ENCODE measurements at places on chromosomes 16 and 17. TPM values are rescaled to one million over a fixed set of nuclear protein-coding genes. Genes with fewer than 3 reads are reported as not detected.

GRCh38 chr16:13697568-13697967 lies 222.4 kb upstream of the ERCC4 start:
- DNase-seq = no peak

- no peak for DNase-seq
Measured at GRCh38 chr16:27340654-27341053, 26.9 kb downstream of the IL4R start.

DNA sequence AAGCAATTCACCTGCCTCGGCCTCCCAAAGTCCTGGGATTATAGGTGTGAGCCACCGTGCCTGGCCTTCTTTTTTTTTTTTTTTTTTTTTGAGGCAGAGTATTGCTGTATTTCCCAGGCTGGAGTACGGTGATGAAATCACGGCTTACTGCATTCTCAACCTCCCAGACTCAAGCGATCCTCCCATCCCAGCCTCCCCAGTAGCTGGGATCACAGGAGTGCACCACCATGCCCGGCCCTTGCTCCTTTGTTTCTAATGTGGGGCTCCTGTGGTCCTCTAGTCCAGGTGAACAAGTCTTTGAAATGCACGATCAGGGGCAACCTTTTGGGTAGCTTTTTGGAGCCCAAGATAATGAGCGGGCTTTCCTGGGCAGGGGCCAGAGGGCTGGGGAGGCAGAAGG lies 23.2 kb downstream of the CMIP start:
- no peak for DNase-seq

- no peak for DNase-seq
Measured at GRCh38 chr16:87304951-87305350, 12.2 kb downstream of the C16orf95 start.

- DNase-seq = no peak
Measured at GRCh38 chr16:72768591-72768990, 279.3 kb downstream of the ZFHX3 start.

- DNase-seq = no peak
Measured at GRCh38 chr17:6507535-6507934, 48.8 kb downstream of the PITPNM3 start.

Gene GAA
- total RNA-seq = 46.0 TPM

Gene SNF8
- total RNA-seq = 104 TPM

Gene MT1X
- total RNA-seq = 108 TPM

All from Right ventricle myocardium inferior (tissue), 1 donor.